ENCODE measurements at places on chromosomes 6 and 20. TPM values are rescaled to one million over a fixed set of nuclear protein-coding genes. Genes with fewer than 3 reads are reported as not detected.

TLDC2 gene
- not detected for total RNA-seq

CST2 gene
- not detected for total RNA-seq

ID4 gene
- total RNA-seq, result 1.4 TPM

RFX6 gene
- not detected for total RNA-seq

HLA-DRA gene
- total RNA-seq, result 82.4 TPM

CBLN4 gene
- total RNA-seq, result not detected

FAM83B gene
- 1.6 TPM for total RNA-seq

MAPK14 gene
- total RNA-seq, result 29.3 TPM

CDH26 gene
- 1.6 TPM for total RNA-seq

LY6G5C gene
- total RNA-seq, result 1.3 TPM

DNA sequence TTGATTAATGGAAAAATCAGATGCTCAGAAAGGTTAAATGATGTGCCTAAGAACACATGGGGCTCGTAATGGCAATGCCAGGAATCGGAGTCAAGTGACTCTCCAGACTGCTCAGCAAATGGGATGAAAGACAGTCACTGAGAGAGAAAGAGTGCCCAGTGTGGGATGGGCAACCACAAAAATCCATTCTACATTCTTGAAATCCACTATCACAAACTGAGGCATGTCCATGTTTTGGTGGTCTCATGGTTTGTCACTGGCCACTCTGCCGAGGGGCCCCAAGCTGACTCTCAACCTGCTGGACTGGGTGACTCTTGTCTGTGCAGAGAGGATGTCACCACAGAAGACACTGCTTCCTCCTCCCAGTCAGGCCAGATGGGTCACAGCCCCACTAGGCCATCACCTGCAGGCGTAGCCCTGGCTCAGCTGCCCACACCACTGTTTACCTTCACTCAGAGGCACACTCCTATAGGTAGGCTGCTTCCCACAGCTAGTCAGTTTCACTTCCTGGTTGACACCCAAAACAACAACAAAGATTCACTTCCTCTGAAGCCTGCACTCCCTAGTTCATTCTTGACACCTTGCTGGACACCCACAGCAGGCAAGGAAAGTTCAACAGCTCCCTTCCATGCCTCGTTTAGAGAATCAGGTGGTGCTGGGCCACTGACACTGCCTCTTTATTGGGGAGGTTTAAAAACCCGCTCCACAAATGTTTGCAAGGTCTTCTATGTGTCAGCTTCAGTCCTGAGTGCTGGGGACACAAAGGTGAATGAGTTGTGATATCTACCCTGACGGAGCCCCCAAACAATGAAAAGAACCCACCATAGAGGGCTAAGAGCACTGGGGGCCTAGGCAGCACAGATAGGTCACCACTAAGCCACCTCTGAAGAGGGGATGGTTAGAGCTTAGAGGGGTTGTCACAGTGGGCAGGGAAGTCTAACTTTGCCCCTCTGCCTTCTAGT lies 21.7 kb downstream of the MAP1LC3A start:
- DNase-seq, result no peak

- DNase-seq, result no peak
These were observed 246.8 kb downstream of the MYLK4 start for GRCh38 chr6:2503816-2504494.

GRCh38 chr6:156797901-156798735 lies 20.9 kb downstream of the ARID1B start:
- DNase-seq, result no peak

DNA sequence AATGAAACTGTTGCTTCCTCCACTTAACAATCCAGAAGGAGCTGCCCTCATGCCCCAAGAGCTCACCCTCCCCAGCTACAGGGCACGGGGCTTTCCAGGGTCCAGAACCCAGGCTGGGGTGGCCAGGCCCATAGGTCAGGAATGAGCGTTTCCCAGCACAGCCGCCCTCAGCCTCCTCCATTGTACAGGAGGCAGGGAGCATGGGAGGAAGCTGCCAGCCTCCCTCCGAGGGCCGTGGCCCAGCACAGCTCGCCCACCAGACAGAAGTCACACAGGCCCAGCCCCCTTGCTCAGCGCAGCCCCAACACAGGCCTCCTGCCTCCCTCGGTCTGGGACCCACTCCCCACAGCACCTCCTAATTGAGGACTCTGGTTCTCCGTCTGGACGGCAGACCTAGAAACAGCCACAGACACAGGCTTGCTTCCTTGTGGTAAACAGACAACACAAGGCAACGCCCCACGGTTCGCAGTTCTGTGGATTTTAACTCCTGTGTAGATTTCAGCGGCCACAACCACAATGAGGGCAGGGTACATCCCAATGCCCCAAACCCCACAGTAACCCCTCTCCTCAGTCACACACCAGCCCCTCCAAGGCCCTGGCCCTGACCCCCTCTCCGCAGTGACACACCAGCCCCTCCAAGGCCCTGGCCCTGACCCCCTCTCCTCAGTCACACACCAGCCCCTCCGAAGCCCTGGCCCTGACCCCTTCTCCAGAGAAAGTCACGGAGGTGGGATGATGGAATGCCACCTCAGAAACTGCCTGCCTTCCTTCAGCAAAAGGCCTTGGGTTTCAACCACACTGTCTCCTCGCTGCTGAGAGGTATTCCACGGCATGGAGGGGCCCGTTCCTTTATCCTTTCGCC lies 173.5 kb downstream of the DLL1 start:
- no peak for DNase-seq

- peak; percentile 49 for DNase-seq
These were observed at the start of gene C6orf132 for GRCh38 chr6:42142118-42142835. C6orf132 (minus strand) TSS chr6:42142620; CDS start chr6:42142444, 176 bp downstream.

- DNase-seq, result no peak
These were observed 154.1 kb upstream of the MYLIP start for GRCh38 chr6:15974817-15975216.

GRCh38 chr20:32966382-32966781 lies 37.9 kb downstream of the SUN5 start:
- no peak for DNase-seq

GRCh38 chr6:43963877-43964658 lies 163.2 kb downstream of the MRPL14 start:
- DNase-seq, result no peak

- DNase-seq, result no peak
These were observed 195.5 kb upstream of the PDE10A start for GRCh38 chr6:165858586-165858985.

GRCh38 chr6:99560668-99561067 lies 7.8 kb downstream of the CCNC start:
- no peak for DNase-seq

- no peak for DNase-seq
These were observed 76.7 kb downstream of the RREB1 start for GRCh38 chr6:7184502-7184901.

GRCh38 chr20:40442181-40442963 lies 246.7 kb downstream of the MAFB start:
- no peak for DNase-seq

DNA sequence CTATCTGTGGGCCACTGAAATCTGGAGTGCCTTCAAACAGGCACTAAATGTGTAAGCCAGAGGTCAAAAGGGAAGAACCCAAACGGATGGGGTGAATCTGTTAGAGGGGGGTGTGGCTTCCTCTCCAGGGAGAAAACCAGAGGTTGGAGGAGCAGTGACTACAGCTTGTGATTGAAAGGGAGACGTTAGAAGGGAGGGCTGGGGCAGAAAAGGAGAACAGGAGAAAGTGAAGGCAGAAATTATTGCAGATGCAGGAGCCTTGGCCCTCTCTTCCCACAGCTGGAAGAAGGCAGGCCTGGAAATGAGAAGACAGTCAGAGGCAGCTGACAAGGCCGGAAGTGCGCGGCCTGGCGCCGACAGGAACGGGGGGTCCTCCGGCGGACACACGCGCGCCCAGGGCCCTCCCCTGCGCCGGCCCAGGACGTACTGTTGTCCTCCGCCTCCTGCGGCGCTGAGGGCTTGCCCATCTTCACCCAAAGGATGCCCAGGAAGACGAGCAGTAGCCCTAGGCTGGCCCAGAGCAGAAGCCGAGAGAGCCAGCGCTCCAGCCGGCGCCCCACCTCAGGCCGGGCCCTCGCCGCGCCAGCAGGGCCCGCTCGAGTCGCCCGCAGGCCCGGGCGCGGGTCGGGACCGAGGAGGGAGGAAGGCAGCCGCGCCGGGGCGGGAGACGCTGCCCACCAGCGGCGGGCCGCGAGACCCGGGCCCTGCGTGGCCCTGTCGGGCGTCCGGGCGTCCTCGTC lies 806 bp downstream of the LEMD2 start:
- peak; percentile 86 for DNase-seq

DNA sequence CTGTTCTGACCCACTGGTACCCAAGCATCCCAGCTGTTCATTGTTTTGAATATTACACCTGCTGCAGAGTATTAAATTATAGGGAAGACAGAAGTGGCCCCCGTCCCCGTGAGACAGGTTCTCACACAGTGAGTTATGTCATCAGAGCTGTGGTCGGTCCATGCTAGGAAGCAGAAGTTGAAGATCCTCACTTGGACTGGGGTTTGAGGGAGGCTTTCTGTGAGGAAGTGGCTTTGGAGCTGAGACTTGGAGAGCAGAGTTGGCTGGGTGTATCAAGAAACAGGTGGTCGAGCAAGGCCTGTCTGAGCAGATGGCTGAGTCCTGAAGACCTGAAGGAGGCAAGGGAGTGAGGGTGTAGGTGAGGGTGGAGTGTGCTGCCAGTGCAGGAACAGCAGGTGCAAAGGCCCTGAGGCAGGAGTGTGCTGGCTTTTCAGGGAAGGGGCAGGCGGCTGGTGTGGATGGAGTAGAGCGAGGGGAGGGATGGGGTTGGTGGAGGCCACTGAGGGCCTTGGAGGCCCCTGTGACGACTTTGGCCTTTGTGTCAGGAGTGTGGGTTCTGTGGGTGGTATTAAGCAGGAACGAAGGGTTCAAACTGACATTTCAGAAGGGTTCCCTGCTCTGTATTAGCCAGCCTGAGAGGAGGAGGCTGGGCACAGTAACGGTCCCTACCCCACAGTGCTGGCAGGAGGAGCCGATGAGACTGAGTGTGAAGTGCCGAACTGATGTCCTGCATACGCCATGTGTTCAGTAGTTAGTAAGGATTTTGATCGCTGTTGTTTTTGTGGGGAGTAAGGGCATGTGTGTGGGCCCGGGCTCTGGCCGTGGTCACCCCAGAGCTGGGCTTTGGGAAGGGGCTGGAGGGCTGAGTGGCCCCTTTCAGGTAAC lies 11.8 kb downstream of the SRC start:
- no peak for DNase-seq

DNA sequence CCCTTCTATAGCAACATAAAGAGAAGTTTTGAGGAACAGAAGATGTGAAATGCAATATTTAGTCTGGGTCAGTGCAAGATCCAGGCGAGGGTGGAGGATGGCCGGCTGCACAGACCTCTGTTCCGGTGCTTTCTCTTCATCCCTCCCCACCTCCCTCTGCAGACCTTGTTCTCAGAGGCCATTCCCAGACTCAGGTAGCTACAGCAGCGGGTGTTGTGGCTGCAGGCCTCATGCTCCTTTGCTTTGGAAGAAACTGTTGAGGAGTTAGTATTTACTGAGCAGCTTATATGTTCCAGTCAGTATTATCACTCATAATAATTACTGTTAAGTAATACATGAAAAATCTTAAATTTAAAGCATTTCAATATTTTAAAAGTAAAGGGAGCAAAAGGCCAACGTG lies 1.7 kb downstream of the BTN3A3 start:
- DNase-seq, result no peak

DNA sequence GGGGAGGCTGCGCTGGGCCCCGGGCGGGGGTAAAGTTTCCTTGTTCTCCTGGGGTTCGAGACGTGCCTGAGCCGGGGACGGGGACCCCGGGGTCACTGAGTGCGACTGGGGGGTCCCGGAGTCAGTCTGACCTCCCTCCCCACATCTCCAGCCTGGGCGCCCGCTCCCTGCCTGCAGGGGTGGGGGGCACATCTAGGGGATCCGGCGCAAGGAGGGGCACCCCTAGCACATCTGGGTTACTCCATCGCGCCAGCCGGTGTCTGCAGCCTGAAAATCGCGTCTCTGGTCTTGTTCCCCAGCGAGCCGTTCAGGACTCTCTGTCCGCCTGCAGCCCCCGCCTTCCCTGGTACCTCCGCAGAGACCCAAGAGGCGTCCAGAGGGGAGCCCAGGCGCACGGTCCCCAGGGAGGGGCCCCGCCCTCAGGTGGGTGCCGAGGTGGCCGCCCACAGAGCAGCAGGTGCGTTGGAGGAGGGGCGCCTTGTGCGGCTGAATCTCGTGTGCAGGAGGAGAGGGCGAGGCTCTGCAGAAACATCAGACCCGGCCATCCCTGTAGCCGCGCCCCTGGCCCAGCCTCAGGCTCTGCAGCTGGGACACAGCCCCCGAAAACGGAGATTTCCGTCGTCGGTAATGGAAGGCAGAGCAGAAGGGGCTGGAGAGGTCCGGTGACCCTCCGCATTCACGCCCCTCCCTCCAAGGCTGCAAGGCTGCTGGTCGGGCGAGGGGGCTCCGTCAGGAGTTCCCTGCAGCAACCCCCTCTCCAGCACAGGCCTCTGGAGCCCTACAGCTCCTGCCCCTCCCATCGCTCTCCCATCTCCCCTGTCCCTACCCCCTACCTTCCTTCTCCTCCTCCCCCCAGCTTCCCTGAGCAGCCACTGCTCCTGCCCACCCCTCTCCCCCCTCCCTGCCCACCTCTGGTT lies 628 bp upstream of the CHRNA4 start:
- peak; percentile 34 for DNase-seq

GRCh38 chr20:46128310-46129151 lies 10.4 kb downstream of the CD40 start:
- DNase-seq, result peak; percentile 54

DNA sequence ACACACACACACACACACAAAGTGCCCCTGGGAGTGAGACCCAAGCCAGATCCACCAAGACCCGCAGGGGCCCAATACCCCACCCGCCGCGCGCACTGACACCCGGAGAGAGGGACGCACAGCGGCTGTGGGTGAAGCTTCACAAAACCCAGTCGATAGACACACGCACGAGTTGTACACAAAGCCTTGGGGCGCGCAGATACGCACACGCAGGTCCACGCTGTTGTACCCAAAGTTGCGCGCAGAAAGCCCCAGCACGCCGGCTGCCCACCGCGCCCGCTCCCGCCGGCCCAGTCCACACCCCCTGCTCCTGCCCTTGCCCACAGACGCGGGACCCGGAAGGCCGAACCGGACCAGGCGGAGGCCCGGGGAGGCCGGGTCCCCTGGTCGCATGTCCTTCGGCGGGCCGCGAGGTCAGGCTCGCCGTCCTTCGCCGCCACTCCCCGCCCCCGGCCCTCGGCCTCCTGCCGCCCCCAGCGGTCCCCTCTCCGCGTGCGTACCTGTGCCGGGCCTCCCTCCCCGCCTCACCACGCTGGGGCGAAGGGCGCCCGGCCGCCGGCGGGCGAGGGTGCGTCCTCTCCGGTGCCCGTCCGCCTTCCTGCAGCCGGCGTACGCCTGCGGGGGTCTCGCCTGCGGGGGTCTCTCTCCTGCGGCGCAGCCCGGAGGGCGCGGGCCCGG lies at the start of gene TMEM74B:
TSS of gene TMEM74B (minus strand) at position 344 of the 678 bp plus-strand sequence. CDS start 1,180 bp downstream, outside the sequence.
- no peak for DNase-seq

DNA sequence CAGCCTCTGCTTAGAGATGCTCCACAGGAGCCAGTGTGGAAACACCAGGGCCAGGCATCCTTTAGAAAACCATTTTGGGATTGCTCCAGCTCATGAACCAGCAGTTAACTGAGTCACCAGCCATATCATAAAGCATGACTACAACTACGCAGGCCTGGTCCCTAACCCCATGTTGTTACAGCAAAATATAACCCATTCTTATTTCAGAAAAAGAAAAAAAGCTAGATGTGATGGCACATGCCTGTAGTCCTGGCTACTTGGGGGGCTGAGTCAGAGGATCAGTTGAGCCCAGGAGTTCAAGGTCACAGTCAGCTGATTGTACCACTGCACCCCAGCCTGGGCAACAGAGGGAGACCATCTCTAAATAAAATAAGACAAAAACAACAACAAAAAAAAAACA lies 36.8 kb downstream of the C6orf15 start:
- DNase-seq, result no peak

- no peak for DNase-seq
These were observed 1.2 kb downstream of the DNMT3B start for GRCh38 chr20:32763202-32764004.
